Activated CD4-positive, CD25-positive, alpha-beta regulatory T cell treated with anti-CD3 and anti-CD28 coated beads, Interleukin-2, amount 50 U/mL, for 24 hours (primary cell): ENCODE measurements at places on chromosomes 6 and 20.

DNA sequence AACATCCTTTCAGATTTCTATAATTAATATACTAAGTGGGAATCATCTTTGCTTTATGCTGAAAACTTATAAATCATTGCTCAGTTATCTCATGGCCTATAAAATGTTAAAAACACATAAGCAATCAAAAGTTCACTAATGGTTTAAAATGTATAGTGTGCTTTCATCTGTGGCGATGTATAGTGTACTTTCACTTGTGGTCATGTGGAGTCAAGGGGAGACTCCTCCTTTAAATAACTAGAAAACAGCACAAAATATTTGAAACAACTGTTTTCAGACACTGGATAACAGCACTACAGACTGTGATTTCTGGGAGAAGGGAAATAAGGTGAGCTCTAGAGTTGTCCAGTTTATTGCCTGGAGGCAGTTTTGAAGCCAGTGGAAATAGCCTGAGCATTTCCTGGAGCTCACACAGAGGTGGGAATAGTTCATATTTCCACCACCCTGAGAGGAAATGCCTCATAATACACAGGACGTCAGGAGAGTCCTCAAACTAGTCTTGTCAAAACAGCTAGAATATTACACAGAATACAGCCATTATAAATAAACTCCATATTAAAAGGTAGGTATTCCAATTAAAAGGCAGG lies 89.4 kb downstream of the CEP162 start:
- ATAC-seq: no peak

DNA sequence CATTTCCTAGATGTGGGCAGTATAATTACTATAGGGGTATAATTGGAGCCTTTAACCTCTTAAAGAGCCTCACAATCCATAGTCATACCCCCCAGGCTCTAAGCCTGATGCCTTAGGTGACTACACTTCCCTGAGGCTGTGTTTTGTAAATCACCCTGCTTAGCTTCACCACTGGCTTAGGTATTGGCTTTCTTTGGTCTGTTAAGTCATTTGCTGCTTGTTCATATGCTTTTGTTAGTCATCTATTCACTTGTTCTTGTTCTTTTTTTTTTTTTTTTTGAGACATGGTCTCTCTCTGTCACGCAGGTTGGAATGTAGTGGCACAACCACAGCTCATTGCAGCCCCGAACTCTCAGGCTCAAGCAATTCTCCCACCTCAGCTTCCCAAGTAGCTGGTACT lies 26.7 kb downstream of the KAT14 start:
- no peak for ATAC-seq

DNA sequence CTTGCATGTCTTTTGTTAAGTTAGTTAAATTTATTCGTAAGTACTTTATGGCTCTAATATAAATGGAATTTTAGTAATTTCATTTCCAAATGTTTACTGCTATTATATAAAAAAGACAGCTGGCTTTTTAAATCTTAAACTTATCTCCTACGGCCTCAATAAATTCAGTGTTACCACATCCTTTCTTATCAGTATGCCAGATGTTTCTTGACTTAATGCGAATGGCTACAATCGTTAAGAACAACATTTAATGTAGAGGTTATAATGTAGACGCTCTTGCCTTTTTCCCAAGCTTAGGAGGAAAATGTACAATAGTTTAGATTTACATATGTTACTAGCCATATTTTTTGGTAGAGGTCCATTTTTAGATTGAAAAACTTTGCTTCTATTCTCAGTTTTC lies 659.4 kb downstream of the TENT5A start:
- ATAC-seq: no peak

- no peak for ATAC-seq
These were observed 557.5 kb upstream of the NOX3 start for GRCh38 chr6:156013155-156013554.

DNA sequence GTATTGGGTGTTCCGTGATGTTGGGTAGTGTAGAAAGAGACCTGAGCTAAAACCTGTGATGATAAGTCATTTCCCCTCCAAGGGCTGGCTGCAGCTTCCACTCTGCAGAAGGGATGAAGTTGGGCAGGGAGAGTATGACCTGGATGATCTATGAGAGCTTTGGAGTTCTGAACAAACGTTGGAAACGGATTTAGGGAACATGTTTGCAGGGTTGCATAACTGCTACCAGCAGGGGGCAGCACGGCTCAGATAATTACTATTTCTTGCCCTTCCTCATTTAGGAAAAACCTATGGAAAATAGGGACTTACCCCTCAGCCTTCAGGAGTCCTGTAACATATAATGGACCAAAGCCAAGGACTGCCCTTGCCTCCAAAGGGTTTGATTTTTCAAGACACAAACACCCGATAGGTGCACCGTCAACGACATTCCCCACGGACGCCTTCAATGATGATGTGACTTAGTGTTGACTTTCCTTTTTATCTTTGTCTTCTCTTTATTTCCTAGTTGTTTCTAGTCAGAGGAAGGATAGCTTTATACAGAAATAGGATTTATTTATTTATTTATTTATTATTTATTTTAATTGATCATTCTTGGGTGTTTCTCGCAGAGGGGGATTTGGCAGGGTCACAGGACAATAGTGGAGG lies 164.9 kb upstream of the SASH1 start:
- ATAC-seq: no peak

DNA sequence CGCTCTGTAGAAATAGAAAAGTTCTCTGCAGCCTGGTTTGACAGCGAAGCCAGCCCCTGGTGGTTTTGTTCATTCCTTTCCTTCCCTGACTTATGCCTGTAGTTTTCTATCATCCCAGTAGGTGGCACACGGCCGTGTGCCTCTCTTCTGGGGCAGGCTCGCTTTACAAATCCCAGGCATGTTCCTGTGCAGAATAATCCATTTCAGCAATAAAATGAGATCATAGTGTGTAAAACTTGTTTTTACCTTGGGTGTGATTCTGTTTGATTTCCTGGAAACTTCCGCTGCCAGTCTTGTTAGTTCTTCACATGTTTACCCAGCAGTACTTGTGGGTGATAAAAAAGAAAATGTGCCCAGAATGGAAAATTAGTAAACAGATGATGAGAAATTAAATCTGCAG lies 7.4 kb upstream of the INSM1 start:
- no peak for ATAC-seq

- no peak for ATAC-seq
These were observed 133.7 kb downstream of the ERMARD start for GRCh38 chr6:169885131-169885530.

DNA sequence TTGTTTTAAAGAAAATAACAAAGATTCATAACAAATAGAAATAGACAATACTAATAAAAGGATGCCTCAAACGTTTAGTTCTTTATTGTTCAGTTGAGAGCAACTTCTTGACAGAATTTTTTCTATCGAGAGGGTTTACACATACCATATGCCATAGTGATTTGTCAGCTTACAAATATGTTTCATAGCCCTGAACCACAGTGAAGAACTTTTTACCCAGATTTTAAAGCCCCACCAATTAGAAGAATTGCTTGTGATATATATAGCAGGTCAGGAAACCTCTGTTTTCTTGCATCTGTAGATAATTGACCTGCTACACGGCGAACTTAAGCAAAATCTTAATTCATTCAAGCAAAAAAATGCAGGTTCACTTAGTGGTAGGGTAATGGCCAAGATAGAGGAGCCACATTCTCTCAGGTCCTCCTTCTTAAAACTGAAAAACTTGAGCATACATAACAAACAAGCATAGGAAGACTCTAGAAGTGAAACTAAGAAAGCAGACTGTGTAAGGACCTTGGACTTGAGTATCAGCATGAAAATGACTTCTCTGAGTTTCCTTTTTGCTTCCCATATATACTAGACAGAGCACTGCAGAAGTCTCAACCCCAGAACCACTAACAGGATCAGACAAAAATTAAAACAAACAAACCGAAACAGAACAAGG lies 39.5 kb downstream of the CRISP1 start:
- no peak for ATAC-seq

- ATAC-seq: no peak
These were observed 6.6 kb upstream of the SLC16A10 start for GRCh38 chr6:111080698-111081097.

- no peak for ATAC-seq
These were observed 14.3 kb downstream of the ID4 start for GRCh38 chr6:19851241-19852089.

DNA sequence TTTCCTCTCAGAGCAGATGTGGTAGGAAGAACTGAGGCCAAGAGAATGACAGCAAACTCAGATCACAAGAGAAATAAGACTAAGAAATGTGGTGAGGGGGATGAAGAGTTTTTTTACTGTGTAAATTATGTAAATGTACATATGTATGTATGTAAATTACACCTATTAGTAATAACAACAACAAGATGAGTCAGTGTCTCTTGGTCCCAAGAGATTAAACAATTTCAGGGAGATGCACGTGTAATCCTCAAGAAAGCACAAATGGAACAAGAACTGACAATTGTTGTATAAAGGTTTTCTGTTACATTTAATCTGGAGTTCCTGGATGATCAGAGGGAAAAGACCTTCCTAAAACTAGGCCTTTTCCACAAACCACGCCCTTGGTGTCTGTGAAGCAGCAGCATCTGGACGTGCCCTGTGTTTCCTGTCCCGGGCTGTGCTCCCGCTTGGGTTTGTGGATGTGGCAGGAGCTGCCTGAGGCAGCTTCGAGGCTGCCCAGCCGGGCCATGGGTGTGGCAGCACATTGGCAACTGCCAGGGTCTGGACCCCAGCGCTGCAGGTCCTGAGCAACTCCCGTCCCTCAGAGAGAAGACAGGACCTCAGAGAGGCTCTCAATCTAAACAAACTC lies 994 bp downstream of the CLDN20 start:
- ATAC-seq: peak; percentile 49

- ATAC-seq: no peak
These were observed 3.1 kb downstream of the GABRR2 start for GRCh38 chr6:89311853-89312531.

- no peak for ATAC-seq
These were observed 17.8 kb downstream of the HIVEP2 start for GRCh38 chr6:142927271-142927580.
